Retina (tissue), 1 donor: ENCODE measurements at places on chromosomes 13 and 19.

- no peak for DNase-seq
These were observed 8.9 kb downstream of the CCDC97 start for GRCh38 chr19:41318696-41319499.

- DNase-seq = no peak
These were observed 19.2 kb downstream of the PDE4A start for GRCh38 chr19:10439588-10439987.

GRCh38 chr13:111373486-111373885 lies 53.0 kb downstream of the TEX29 start:
- no peak for DNase-seq

DNA sequence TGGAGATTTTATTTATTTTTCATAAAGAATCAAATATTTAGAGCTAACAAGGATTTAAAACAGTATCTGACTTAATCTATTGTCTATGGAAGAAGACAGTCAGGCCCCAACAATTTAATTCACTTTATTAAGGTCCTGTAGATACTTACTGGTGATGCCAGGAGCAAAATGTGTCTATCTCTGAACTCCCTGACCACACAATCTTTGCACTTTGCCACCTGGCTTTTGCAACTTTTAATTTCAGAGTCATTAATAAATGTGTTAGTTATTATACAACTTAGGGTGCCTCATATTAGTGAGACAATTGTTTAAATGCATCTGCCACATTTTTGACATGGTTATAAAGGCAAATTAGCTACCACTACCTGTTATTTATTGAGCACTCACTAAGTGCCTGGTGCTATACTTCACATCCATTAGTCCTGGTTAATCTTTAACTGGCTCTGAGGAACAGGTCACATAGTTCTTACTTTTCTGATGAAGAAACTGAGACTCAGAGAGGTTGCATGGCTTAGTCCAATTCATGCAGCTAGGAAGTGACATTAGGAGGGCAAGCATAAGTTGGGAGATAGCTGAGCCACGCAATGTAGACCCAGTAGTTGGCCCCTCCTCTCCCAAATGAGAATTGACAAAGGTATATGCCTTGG lies 297.9 kb downstream of the DCT start:
- no peak for DNase-seq
